ENCODE measurements at places on chromosomes 6 and 20. TPM values are rescaled to one million over a fixed set of nuclear protein-coding genes. Genes with fewer than 3 reads are reported as not detected.

C20orf141 gene
- total RNA-seq, result not detected

KCNK16 gene
- not detected for total RNA-seq

B3GAT2 gene
- not detected for total RNA-seq

TNF gene
- total RNA-seq, result 0.23 TPM

- no peaks in the 10 kb centered on the region for H3K4me1 ChIP-seq
- no peaks in the 10 kb centered on the region for H3K27me3 ChIP-seq
- H3K27ac ChIP-seq, result no peak overlapping the region
- no peaks in the 10 kb centered on the region for H3K36me3 ChIP-seq
These were observed 493.4 kb downstream of the LMBRD1 start for GRCh38 chr6:69303382-69303781.

DNA sequence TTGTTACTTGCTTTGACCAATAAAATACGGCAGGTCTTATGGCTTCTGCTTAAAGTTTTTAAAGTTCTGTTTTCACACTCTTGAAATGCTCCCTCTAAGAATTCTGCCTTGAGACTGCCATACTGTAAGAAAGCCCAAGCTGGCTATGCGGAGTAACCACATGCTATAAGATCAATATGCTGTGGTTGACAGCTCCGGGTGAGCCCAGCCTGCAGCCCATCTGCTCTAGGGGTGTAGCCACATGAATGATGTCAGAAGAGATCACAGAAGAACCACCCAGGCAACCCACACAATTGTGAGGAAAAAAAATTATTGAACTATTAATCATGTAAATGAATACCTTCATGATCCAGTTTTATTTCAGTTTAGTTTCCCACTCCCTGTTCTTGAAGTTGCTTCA is 26.1 kb upstream of the SH3BGRL2 start:
- H3K4me3 ChIP-seq, result no peak overlapping the region
- DNase-seq, result no peak
- H3K27me3 ChIP-seq, result no peaks in the 10 kb centered on the region
- no peak overlapping the region for H3K27ac ChIP-seq

DNA sequence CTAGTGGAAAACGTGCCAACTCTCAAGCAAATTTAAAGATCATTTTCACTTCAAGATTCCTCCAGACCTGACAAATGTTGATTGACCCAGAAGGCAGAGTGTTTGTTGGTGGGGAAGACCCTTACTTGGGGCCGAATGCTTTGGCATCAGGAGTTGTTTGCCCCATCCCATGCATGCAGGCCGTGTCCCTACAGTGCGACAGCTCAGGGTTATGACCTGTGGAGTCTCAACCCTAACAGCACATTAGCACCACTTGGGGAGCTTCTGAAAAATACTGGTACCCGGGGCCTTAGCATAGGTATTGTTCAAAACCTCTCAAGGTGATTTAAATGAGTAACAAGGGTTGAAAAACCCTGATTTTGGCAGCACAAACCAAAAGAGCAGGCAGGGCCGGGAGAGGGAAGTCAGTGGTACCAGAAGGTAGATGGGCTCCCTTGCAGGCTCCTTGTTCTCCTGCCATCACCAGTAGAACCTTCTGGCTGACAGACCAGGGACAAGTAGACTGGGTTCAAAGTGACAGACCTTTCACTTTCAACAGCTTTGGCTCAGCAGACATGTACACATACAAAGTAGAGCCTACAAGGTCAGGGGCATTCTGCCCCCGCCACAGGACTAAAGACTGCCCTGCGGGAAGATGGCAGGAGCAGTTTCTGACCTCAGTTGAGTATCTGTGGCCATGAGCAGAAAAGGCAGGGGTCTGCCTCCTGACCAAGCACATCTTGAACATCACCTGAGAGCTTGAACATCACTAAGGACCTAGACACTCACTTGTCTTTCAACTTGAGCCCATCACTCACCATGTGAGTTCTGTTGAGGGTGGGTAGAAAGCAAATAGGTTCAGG is 39.6 kb downstream of the PLCG1 start:
- H3K36me3 ChIP-seq, result peaks cover 33% of the 10 kb centered on the region
- H3K27me3 ChIP-seq, result peaks cover 6% of the 10 kb centered on the region
- H3K4me1 ChIP-seq, result peaks cover 70% of the 10 kb centered on the region
- H3K27ac ChIP-seq, result peak overlapping the region; percentile 93
- peak overlapping the region; percentile 68 for H3K4me3 ChIP-seq

DNA sequence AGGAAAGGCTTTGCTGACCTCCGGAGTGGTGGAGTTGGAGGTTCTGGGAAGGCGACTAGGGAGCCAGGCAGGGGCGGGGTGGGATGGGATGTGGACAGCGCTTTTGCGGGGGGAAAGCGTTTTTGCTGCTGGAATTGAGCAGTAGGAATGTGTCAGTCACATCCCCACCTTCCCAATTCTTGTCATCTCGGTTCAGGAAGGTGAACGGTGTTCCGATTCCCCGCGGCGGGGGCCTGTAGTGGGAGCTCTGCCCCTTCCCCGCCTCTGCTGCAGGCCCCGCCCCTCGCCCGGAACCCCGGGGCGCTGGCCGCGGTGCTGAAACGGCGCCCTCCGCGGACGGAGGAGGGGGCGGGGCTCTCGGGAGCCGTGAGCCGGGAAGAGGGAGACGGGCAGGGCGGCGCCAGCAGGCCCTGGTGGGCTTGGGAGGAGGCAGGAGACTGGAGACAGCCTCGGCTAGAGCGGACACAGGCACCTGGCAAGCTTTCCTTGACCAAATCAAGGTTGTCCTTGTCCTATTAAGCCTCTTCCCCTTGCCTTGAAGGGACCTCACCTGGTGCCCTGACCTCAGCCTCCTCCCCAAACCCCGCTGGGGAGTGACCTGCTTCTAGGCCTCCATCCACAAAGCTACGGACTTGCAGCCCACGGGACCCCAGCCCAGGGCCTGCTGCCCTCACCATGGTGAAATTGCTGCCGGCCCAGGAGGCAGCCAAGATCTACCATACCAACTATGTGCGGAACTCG is at the start of gene LHFPL5:
Gene LHFPL5, plus strand, starts transcription at position 357 of the 741 bp plus-strand sequence. Its CDS starts 319 bp downstream, at position 676.
- H3K4me3 ChIP-seq, result no peak within 1 kb of the TSS
- H3K27me3 ChIP-seq, result peaks cover 13% of the 10 kb centered on the region
- H3K27ac ChIP-seq, result no peak within 1 kb of the TSS

DNA sequence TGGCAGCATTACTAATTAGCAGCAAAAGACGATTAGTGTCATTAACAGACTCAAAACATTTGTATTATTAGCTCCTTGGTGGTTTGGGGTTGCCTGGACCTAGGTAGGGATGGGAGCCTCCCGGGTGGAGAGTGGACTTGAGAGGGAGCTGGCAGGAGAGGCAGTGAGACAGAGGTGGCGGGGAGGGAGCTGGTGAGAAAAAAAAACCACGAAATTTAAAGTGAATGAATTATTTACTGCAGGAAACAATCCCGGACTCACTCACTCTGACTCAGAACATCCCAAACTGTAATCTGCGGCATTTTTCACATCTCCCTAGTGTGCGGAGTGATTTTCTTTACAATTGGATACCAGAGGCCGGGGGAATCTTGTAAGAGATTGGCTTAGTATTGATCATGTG is 14.3 kb upstream of the CDH22 start:
- peaks cover 64% of the 10 kb centered on the region for H3K27me3 ChIP-seq
- H3K4me1 ChIP-seq, result no peaks in the 10 kb centered on the region
- DNase-seq, result no peak
- no peak overlapping the region for H3K4me3 ChIP-seq

DNA sequence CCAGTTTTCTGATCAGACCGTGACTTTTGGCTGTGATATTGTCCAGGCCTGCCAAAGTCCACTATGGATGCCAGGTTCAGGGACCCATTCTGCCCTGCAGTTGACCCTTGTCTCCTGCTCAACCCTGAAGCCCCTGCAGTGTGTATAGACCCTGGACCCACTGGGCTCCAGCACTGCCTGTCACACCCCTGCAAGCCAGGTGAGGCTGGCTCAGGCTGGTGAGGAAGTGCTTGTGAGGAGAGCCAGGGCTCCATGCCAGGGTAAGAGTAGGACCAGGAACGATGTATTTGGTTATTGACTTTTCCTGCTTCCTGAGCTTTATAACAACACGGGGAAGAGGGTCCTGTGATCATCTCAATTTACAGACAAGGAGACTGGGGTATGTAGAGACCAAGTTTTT is 19.1 kb upstream of the CD93 start:
- no peaks in the 10 kb centered on the region for H3K36me3 ChIP-seq
- DNase-seq, result no peak
- peaks cover 28% of the 10 kb centered on the region for H3K27me3 ChIP-seq
- no peaks in the 10 kb centered on the region for H3K4me1 ChIP-seq
- H3K27ac ChIP-seq, result no peak overlapping the region
- H3K4me3 ChIP-seq, result no peak overlapping the region

- H3K4me1 ChIP-seq, result no peaks in the 10 kb centered on the region
- peaks cover 10% of the 10 kb centered on the region for H3K27me3 ChIP-seq
- no peak for DNase-seq
- no peak overlapping the region for H3K4me3 ChIP-seq
- H3K36me3 ChIP-seq, result peaks cover 10% of the 10 kb centered on the region
- H3K27ac ChIP-seq, result no peak overlapping the region
These were observed 108.9 kb downstream of the CDH4 start for GRCh38 chr20:61360940-61361339.

GRCh38 chr6:132391391-132392269 is 9.6 kb downstream of the MOXD1 start:
- peaks cover 47% of the 10 kb centered on the region for H3K36me3 ChIP-seq
- peak overlapping the region; percentile 94 for H3K27ac ChIP-seq
- H3K4me1 ChIP-seq, result peaks cover 88% of the 10 kb centered on the region
- peak; percentile 94 for DNase-seq
- peak overlapping the region; percentile 81 for H3K4me3 ChIP-seq
